ENCODE measurements at places on chromosomes 7 and 10. TPM values are rescaled to one million over a fixed set of nuclear protein-coding genes. Genes with fewer than 3 reads are reported as not detected.

NEURL1 gene
- 3.1 TPM for total RNA-seq

WDFY4 gene
- 0.93 TPM for total RNA-seq

CCSER2 gene
- 42.4 TPM for total RNA-seq

FGL2 gene
- 1.1 TPM for total RNA-seq

HTR5A gene
- not detected for total RNA-seq

PRKCQ gene
- 45.9 TPM for total RNA-seq
